NCI-H2029 treated with DMSO at 0.1 percent for 48 hours (cell line): ENCODE measurements at places on chromosomes 11 and 22.

GRCh38 chr22:47178339-47178738 is 415.9 kb downstream of the TBC1D22A start:
- DNase-seq: no peak

DNA sequence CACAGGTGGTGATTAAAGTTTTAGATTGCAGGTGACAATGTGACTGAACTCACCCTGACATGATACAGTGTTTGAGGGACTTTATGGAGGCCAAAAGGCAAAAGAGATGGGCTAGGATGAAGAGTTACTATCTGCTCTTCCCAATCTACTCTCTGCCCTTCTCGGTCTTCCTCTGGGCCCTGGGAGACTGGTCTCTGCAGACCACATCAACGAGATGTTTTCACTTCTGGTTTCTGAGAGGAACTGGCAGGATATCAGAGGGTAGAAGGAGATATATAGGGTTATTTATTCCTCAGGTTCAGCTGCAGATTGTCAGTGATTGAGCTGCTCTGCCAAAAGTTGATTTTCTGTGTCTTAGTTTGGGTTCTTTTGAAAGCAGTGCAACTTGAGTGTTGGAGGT is 32.4 kb upstream of the CD44 start:
- DNase-seq: no peak

GRCh38 chr22:23752090-23752691 is 1.3 kb upstream of the ZNF70 start:
- DNase-seq: no peak

DNA sequence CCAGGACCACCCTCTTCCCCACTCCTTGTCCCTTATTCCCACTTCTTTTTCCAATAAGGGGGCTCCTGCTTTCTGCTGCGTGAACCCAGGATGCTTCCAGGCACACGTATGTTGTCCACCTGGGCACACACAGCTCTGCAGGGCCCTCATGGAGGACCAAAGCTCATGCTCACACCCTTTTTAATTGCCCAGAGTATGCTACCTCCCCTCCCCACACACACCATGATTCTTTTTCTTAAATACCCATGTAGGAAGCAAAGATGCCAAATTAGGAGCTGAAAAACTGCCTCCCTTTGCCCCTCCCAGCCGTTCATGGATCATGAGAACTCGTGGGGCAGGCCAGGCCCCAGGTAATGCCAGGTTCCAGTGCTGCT is 5.1 kb downstream of the NECTIN1 start:
- no peak for DNase-seq

DNA sequence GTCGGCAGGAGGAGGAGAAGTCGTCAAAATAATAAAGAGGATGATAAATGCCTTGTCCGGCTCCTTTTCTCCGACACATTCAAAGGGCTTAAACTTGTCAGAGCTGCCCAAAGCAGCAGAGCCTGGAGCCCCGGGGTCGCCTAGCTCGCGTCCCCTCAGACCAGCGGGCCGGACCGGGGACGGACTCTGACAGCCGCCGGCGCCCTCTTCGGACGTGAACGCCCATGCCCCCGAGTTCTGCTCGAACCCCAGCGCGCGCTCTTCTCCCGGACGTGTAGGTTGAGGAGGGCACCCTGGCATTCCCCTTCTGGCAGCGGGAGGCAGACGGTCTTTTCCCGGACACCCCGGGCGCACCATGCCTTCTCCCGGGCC is 999 bp downstream of the FGF3 start:
- no peak for DNase-seq

DNA sequence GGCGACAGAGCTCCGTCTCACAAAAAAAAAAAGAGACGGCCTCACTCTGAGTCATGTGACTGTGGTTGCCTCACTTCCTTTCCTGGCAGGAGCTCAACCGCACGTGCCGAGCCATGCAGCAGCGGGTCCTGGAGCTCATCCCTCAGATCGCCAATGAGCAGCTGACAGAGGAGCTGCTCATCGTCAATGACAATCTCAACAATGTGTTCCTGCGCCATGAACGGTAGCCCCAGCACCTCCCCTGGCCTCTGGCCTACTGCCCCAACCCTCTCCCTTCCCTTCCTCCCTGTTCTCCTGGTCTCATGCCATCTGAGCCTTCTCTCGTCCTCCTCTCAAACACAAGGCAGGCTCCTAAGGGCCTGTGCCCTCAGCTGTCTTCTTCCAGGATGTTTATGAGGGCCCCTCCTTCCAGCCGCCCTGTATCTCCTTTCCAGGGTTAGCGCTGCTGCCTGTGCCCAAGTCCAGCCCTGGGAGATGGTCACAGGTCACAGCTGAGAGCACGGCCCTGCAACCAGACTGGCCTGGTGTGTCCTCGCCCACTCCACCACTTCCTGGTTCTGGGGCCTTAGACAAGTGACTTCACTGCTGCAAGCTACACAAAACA is 30.7 kb downstream of the TOM1 start:
- peak; percentile 65 for DNase-seq

GRCh38 chr22:22026157-22026831 is 43.7 kb upstream of the TOP3B start:
- no peak for DNase-seq

GRCh38 chr11:116224154-116224888 is 548.5 kb downstream of the BUD13 start:
- peak; percentile 23 for DNase-seq

GRCh38 chr11:66158156-66158555 is 88.1 kb downstream of the PACS1 start:
- no peak for DNase-seq

GRCh38 chr11:67429038-67429668 is 859 bp downstream of the RPS6KB2 start:
- no peak for DNase-seq

- no peak for DNase-seq
Observed at GRCh38 chr11:128714123-128714522, 20.3 kb downstream of the FLI1 start.

GRCh38 chr11:93570759-93571413 is 27.7 kb upstream of the SMCO4 start:
- no peak for DNase-seq

GRCh38 chr11:119388103-119388502 is 6.6 kb upstream of the USP2 start:
- no peak for DNase-seq

GRCh38 chr11:44316659-44317240 is 6.8 kb upstream of the ALX4 start:
- peak; percentile 62 for DNase-seq

GRCh38 chr11:70551351-70552166 is 153.2 kb downstream of the CTTN start:
- no peak for DNase-seq

- no peak for DNase-seq
Observed at GRCh38 chr11:111194860-111195568, 50.5 kb upstream of the POU2AF2 start.

DNA sequence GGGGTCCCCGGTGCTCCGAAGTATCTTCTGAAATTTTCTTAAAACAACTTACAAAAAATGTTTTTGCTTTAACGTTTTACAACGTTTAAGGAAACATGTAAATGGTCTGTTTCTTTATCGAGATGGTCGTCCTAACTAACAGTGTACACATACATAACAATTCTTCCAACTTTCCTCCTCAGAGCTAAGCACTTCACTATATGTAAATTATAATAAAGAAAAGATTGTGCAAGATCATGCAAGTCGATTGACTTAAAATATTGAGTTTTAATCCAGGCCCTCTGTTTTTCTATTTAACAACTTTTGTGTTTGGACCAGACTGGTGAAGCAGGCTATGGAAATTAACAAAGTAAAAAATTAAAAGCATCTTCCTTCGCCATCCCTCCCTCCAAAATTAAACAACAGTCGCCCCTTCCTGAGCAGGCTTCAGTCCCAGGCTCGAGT is 4.9 kb downstream of the ALX4 start:
- no peak for DNase-seq

- DNase-seq: peak; percentile 17
Observed at GRCh38 chr11:10669258-10670033, 24.1 kb downstream of the IRAG1 start.

DNA sequence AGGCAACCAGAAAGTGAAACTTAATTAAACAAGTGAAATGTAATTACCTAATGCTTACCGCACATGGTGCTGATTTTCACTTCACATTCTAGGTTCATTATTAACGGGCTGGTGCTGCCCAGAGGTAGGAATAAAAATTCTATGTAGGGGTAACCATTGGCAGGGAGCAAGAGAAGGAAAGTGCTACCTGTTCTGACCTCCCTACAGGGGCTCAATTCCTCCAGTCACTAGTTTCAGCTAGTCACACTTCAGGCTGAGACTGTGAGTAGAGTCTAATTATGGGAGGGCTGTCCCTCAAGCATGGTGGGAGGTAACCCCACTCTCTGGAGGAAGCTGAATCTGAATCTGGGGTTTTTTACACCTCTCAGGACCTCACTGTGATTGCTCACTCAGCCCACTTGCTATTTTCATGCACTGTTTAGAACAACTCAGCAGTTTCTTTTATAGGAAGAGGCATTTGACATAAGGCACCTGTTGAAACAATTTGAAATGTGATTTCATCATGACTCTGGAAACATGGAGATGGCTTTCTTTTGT is 75.4 kb downstream of the MAML2 start:
- no peak for DNase-seq

DNA sequence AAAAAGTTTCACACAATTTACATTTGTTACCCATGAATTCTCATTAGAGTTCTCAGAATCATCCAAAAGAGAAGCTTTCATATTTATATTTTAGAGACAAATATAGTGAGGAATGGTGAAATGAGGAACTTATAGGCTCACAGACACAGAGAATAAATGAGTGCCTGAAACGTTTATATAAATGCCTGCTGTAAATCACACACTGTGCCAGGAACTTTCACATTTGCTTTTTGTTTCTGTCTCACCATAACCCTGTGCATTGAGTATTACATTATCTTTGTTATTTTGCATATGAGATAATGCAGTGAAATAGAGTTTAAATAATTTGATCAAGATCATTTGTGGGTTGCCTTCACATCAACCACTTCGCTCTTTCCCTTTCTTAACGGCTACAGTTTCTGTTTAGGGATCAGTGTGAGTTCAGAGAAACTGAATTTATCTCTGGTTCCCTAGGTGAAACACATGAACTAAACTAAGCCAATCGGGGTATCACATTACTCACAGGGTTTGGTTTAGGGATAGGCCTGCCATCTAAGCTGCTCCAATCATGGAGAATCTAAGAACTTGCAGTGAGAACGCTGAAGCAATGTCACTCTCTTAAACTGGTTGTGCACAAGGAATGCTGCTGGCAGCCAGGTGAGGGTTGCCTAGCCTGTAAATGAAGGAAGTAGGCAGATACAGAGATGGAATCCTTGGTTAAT is 1339.2 kb upstream of the TENM4 start:
- DNase-seq: no peak

- peak; percentile 17 for DNase-seq
Observed at GRCh38 chr22:35950262-35950661, 78.4 kb downstream of the RBFOX2 start.

- no peak for DNase-seq
Observed at GRCh38 chr11:113681282-113681681, 24.8 kb downstream of the TMPRSS5 start.

DNA sequence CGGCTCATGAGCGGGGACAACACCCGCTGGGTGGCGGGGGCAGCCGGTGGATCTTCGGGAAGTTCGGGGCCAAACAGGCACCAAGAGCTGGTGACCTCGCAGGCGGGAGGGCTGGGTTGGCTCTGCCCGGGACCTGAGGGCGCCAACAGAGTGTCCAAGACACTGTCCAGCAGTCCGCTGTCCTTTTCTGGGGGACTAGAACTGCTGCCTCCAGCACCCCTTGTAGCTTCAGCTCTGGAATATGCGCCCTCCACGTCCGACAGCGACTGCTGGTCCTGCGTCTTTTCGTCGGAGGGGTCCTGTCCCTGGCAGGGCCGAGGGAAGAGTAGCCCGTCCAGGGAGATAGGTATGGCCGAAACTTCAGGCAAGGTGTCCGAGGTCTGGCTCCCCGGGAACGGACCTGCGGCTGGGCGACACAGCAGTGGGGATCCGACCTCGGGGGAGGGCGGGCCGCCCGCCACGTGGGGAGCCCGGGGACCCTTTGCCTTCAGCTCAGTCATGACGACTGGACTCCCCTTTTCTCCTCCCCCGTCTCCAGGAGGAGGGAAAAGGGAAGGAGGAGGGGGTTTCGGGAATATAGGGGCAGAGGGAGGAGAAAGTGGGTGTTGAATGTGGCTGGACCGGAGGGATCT is 926 bp downstream of the PGR start:
- DNase-seq: no peak

- no peak for DNase-seq
Observed at GRCh38 chr22:40743768-40744167, 64.5 kb downstream of the MCHR1 start.

DNA sequence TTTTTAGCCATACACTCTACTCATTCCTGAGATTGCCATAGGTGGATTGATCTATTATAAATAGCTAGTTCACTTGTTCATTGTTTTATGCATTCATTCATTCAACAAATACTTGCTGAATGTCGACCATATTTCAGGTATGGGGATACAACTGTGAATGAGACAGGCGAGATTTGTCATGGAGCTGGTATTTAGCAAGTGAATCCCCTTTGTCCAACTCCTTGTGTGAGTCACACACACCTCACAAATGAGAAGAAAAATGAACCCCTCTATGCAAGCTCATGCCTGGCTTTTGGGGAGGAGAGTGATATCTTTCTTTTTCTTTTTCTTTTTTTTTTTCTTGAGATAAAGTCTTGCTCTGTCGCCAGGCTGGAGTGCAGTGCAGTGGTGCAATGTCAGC is 1.8 kb upstream of the AMPD3 start:
- DNase-seq: no peak

- DNase-seq: no peak
Observed at GRCh38 chr11:92671081-92671480, 298.4 kb upstream of the MTNR1B start.

GRCh38 chr11:131622193-131622592 is 251.8 kb downstream of the NTM start:
- no peak for DNase-seq

DNA sequence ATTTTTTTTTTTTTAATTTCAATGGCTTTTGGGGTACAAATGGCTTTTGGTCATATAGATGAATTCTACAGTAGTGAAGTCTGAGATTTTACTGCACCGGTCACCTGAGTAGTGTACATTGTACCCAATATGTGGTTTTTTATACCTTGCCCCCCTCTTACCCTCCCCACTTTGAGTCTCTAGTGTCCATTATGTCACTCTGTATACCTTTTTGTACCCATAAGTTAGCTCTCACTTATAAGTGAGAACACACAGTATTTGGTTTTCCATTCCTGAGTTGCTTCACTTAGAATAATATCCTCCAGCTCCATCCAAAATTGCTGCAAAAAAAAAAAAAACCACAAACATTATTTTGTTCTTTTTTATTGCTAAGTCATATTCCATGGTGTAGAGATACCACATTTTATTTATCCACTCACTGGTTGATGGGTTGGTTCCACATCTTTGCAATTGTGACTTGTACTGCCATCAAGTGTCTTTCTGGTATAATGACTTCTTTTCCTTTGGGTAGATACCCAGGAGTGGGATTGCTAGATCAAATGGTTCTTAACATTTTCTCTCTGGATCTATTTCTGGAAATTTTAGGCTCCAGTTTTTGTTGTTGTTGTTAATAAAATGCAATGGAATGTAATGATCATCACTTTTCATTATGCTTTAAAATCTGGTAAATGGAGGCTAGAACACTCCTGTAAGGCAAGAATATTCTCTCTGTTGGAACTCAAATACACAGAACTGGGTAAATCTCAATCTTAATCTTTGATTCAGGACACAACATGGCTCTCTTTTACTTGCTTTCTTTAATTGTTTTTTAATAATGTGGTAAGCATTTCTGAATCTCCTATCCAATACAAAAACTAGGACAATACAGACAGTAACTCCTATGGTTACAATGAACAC is 10.3 kb downstream of the NEAT1 start:
- no peak for DNase-seq
